Liver (tissue), 10 donors: ENCODE measurements at places on chromosomes 4 and X.

- no peak for DNase-seq
These were observed 1.1 kb upstream of the SLC10A7 start for GRCh38 chr4:146522869-146523205.

DNA sequence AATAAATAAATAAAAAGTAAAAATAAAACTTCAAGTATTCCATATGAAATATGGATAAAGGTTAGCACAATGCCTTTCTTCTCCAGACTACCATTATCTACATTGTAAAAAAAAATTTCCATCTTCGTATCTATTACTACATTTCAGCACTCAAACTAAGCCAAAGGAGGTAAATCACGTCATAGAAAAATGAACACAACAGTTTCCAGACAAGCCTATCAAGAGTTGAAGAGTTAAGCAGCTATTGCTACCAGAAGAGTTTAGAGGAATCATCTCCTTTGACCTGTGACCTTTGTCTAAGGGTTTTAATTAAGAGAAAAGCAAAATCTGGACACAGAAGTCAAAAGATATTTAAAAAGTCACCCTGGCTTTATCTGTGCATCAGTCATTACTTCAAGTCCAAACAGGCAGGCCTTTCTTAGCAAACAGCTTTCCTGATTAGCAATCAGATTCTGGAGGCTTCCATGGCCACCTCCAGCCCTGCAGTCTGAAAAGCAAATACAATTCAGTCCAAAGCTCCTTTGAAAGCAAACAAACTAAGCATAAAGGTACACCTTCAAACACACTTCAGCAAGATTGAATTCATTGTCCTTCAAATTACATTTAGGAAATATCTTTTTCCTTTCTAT lies 82.2 kb downstream of the APBB2 start:
- no peak for DNase-seq

- DNase-seq, result no peak
These were observed 126.9 kb upstream of the GIMD1 start for GRCh38 chr4:106495476-106495875.

GRCh38 chr4:48167538-48168263 lies 33.7 kb upstream of the TXK start:
- no peak for DNase-seq

- DNase-seq, result no peak
These were observed 76.5 kb downstream of the KCNIP4 start for GRCh38 chr4:21872101-21872500.

DNA sequence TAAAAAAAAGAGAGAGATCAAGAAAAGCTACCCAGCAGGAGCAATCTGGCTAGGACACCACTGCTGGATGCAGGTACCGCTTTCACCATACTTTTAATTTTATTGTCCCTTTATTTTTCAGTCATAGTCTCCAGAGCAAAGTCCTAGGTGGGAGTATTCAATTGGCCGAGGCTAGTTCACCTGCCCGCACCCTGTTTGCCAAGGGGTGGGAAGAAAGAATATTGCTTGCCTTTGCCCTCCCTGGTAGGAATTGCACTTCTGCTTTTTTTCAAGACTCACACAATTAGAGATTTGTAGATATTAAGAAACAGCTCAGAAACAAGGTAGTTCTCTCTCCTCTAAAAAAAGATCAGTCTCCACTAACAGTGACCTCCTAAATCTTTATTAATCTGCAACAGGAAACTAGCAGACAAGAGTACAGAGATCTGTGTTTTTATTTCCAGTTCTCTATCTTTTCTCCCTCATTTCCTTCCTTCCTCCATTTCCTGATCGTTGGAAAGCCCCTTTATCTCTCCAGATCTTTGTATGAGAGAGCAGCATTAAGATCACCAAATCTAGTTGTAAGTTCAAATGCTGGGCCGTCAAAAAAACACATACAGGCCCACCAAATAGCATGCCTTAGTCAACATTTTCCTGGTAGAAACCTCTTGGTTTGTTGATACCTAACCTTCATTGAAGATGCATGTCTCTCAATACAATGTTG lies 9.4 kb upstream of the RPGR start:
- no peak for DNase-seq

- no peak for DNase-seq
These were observed 91.0 kb upstream of the SH3RF1 start for GRCh38 chr4:169361756-169362155.

DNA sequence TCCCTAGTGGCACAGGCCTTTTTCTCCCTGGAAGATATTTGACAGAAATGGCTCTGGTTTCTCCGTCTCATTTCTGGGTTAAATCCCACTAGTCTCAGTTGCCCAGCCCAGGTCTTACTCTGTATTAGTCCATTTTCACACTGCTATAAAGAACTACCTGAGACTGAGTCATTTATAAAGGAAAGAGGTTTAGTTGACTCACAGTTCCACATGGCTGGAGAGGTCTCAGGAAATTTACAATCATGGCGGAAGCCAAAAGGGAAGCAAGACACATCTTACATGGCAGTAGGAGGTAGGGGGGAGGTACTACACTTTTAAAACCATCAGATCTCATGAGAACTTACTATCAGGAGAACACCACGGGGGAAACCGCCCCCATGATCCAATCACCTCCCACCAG lies 81.9 kb downstream of the FHDC1 start:
- DNase-seq, result peak; percentile 24
